ENCODE measurements at places on chromosomes 4 and X. TPM values are rescaled to one million over a fixed set of nuclear protein-coding genes. Genes with fewer than 3 reads are reported as not detected.

GRCh38 chr4:88937081-88937480 lies 119.9 kb downstream of the FAM13A start:
- H3K27me3 ChIP-seq = no peaks in the 10 kb centered on the region
- no peak overlapping the region for H3K4me3 ChIP-seq
- no peaks in the 10 kb centered on the region for H3K36me3 ChIP-seq
- no peaks in the 10 kb centered on the region for H3K4me1 ChIP-seq

GRCh38 chr4:5040856-5041620 lies 10.2 kb upstream of the STK32B start:
- H3K4me3 ChIP-seq = no peak overlapping the region
- no peaks in the 10 kb centered on the region for H3K36me3 ChIP-seq
- no peaks in the 10 kb centered on the region for H3K27me3 ChIP-seq

DNA sequence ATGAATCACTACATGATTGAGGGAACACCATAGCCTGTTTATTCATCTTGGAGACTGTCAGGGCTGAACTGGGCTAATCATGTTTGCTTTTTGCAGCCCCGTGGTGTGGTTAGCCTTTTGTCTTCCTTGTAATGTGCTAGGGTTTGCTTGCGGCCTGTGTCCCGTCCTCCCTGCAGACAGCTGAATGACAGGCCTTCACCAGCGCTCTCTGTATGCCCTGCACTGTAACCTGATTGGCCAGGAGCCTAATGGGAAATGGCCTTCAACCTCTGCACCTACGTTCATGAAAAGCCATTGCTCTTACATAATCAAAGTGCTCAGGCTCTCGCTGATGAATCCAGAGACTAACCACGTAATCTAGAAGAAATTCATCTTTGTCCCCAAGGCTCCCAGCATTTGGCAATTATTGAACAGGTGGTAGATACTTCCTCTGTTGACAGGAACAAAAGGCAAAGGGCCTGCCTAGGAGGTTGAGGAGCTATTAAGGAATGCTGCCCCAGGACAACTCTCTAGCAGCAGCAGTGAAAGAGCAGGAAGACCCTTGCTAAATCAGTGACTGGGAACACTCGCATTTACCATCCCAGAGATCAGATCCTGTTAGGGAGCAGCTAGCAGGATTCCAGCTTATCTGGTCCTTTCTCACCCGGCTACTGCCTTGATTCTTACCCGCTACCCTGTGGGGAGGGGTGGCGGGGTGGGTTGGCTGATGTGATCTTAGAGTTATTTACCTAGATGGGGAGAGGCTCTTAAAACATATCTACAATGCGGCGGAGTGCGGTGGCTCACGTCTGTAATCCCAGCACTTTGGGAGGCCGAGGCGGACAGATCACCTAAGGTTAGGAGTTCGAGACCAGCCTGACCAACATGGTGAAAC lies 42.3 kb upstream of the FAT1 start:
- no peak for DNase-seq
- peak overlapping the region; percentile 51 for H3K27ac ChIP-seq
- H3K27me3 ChIP-seq = no peaks in the 10 kb centered on the region
- no peaks in the 10 kb centered on the region for H3K36me3 ChIP-seq

Gene HELT
- total RNA-seq = not detected

Gene PPP4R3C
- total RNA-seq = not detected

Gene ZNF81
- 11.1 TPM for total RNA-seq

Gene CXCL13
- total RNA-seq = 6.2 TPM

GRCh38 chr4:128552586-128552907 lies 257.0 kb upstream of the JADE1 start:
- H3K27ac ChIP-seq = peak overlapping the region; percentile 94
- no peaks in the 10 kb centered on the region for H3K27me3 ChIP-seq
- DNase-seq = no peak
- no peaks in the 10 kb centered on the region for H3K4me1 ChIP-seq
- peak overlapping the region; percentile 74 for H3K4me3 ChIP-seq
- no peaks in the 10 kb centered on the region for H3K36me3 ChIP-seq

Gene LGI2
- 1.2 TPM for total RNA-seq

DNA sequence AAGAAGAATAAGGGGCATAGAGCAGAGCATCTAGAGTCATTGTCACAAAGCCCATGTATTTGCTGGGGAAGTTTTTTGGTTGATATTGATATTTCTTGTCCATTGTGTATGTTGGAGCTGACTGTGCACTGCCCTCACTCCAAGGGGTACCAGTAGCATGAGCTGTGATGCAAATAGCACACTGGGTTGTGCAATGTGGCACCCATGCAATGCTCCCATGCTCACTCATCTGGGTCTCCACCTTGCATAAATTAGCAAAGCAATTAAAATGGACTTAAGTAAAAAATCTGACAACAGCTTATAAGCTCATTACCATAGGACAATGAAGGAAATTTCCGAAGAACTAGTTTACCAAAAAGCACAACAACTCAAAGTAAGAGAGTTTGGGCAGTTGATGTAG lies 87.9 kb downstream of the NHS start:
- no peak overlapping the region for H3K27ac ChIP-seq
- no peak overlapping the region for H3K4me3 ChIP-seq
- H3K36me3 ChIP-seq = no peaks in the 10 kb centered on the region
- no peaks in the 10 kb centered on the region for H3K4me1 ChIP-seq

Gene ENPEP
- total RNA-seq = 10.2 TPM

Gene JAKMIP1
- 0.88 TPM for total RNA-seq

GRCh38 chr4:40562681-40563080 lies 67.0 kb downstream of the RBM47 start:
- H3K4me3 ChIP-seq = no peak overlapping the region
- H3K27me3 ChIP-seq = no peaks in the 10 kb centered on the region
- DNase-seq = no peak
- H3K36me3 ChIP-seq = no peaks in the 10 kb centered on the region
- no peaks in the 10 kb centered on the region for H3K4me1 ChIP-seq

DNA sequence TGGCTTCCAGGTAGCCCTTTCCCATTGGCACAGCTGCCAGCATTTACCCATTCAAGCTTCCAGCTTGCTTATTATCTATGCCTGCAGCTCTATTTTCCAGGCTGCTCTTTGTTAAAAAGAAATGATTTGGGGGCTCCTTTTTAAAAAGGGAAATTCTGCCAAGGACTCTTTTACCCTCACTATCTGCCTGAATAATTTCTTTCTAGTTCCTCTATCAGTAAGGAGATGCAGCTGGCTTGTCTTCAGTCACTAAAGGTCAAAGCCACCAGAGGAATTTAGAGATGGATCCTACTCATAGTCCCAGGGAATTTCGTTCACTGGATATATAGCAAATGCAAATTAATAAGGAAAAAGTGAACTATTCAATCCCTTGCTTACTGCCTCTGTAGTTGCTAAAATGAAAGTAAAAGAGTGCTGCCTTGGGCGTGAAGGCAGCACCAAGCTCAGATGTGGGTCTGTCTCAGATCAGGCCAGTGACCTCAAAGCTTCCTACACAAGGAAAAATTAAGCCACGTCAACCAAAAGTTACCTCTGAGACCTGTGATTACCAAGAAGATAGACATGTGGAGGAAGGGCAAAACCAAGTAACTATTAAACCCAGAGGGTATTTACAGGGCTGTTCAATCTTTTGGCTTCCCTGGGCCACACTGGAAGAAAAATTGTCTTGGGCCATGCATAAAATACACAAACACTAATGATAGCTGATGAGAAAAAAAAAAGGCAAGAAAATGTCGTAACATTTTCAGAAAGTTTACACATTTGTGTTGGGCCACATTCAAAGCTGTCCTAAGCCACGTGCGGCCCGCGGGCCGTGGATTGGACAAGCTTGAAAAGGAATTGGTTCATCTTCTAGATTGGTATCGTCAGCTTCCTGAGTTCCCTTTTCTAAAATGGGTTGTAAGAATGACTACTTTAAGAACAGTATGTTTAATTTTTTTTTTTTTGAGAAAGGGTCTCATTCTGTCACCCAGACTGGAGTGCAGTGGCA lies 5.3 kb downstream of the ARSF start:
- no peak overlapping the region for H3K27ac ChIP-seq
- H3K4me1 ChIP-seq = no peaks in the 10 kb centered on the region
- no peak overlapping the region for H3K4me3 ChIP-seq
- DNase-seq = no peak

DNA sequence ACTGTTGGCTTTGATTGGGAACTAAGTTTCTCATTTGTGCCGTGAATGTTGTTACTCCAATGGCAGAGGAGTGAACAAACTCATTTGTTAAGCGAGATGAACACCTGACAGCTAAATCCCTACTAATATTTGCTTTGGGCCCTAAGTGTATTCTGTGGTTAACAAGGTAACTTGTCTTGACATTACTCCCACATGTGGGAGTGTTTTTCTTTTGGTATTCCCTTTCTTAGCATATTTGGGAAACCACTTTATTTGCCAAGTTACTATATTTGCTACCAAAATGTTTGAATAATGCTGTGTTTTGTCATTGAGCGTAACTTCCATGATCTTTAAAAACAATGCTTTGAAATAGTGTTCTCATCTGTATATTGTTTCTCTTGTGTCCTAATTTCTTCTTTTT lies 82.5 kb downstream of the ARHGAP10 start:
- H3K27me3 ChIP-seq = no peaks in the 10 kb centered on the region
- no peak overlapping the region for H3K4me3 ChIP-seq
- H3K36me3 ChIP-seq = no peaks in the 10 kb centered on the region
- H3K4me1 ChIP-seq = peaks cover 19% of the 10 kb centered on the region
- no peak for DNase-seq
- H3K27ac ChIP-seq = peak overlapping the region; percentile 76

- peaks cover 61% of the 10 kb centered on the region for H3K27me3 ChIP-seq
- H3K4me3 ChIP-seq = no peak overlapping the region
- no peaks in the 10 kb centered on the region for H3K4me1 ChIP-seq
- DNase-seq = no peak
- H3K27ac ChIP-seq = no peak overlapping the region
These were observed 8.4 kb downstream of the NKX6-1 start for GRCh38 chr4:84490663-84491062.

DNA sequence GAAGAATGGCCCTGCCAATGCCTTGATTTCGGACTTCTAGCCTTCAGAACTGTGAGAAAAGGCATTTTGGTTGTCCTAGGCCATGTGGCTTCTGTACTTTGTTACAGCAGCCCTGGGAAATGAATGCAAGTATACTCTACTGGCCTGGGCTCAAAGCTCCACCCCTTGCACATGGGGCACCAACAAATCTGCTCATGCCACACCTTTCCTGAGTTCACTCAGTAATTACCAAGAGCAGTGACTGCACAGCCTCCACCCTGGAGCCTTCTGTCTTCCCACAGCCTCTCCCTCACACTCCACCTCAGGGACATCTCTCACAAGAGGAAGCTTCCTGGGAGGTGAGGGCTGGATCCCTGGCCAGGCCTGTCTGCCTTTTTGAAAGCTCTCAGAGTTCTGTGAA lies 29.1 kb upstream of the GAB1 start:
- H3K36me3 ChIP-seq = no peaks in the 10 kb centered on the region
- H3K27ac ChIP-seq = no peak overlapping the region
- no peak for DNase-seq
- H3K4me3 ChIP-seq = no peak overlapping the region

DNA sequence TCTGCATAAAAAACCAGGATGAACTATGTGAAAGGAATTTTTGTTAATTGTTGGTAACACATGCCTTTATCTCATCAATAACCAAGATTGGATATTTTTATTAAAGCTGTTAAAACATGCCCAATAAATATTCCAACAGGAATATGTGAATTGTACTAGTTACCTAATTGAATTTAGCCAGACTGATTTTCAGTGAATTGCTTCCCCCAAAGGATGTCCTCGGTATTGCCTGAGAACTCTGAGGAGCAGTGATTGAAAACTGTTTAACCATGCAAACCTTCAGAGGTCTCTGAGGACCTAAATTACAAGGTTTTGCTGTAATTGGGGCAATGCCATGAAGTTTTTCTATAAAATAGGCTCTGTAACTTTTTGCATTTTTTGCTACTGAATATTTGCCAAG lies 66.6 kb downstream of the BLTP1 start:
- H3K36me3 ChIP-seq = peaks cover 8% of the 10 kb centered on the region
- no peak overlapping the region for H3K4me3 ChIP-seq
- H3K4me1 ChIP-seq = no peaks in the 10 kb centered on the region
- H3K27me3 ChIP-seq = no peaks in the 10 kb centered on the region
- H3K27ac ChIP-seq = no peak overlapping the region

Gene DCHS2
- 5.2 TPM for total RNA-seq

GRCh38 chrX:15747626-15748173 lies 9.6 kb downstream of the CA5B start:
- no peaks in the 10 kb centered on the region for H3K36me3 ChIP-seq
- no peaks in the 10 kb centered on the region for H3K4me1 ChIP-seq
- no peaks in the 10 kb centered on the region for H3K27me3 ChIP-seq
- DNase-seq = no peak

Gene LNX1
- 22.6 TPM for total RNA-seq

- DNase-seq = no peak
- H3K36me3 ChIP-seq = no peaks in the 10 kb centered on the region
- no peaks in the 10 kb centered on the region for H3K4me1 ChIP-seq
- H3K27me3 ChIP-seq = no peaks in the 10 kb centered on the region
- H3K4me3 ChIP-seq = no peak overlapping the region
- H3K27ac ChIP-seq = no peak overlapping the region
These were observed 832.4 kb downstream of the PCDH18 start for GRCh38 chr4:136699905-136700304.

Gene FMR1NB
- total RNA-seq = not detected

- no peaks in the 10 kb centered on the region for H3K36me3 ChIP-seq
- H3K4me3 ChIP-seq = no peak overlapping the region
- H3K27ac ChIP-seq = no peak overlapping the region
- no peaks in the 10 kb centered on the region for H3K27me3 ChIP-seq
These were observed 353.0 kb downstream of the IDS start for GRCh38 chrX:149151805-149152757.

Gene PPP2R2C
- 0.16 TPM for total RNA-seq

- H3K27ac ChIP-seq = no peak overlapping the region
- H3K4me3 ChIP-seq = no peak overlapping the region
- no peaks in the 10 kb centered on the region for H3K27me3 ChIP-seq
- no peaks in the 10 kb centered on the region for H3K4me1 ChIP-seq
- no peaks in the 10 kb centered on the region for H3K36me3 ChIP-seq
- DNase-seq = no peak
These were observed 19.1 kb upstream of the RBM47 start for GRCh38 chr4:40648742-40649281.

DNA sequence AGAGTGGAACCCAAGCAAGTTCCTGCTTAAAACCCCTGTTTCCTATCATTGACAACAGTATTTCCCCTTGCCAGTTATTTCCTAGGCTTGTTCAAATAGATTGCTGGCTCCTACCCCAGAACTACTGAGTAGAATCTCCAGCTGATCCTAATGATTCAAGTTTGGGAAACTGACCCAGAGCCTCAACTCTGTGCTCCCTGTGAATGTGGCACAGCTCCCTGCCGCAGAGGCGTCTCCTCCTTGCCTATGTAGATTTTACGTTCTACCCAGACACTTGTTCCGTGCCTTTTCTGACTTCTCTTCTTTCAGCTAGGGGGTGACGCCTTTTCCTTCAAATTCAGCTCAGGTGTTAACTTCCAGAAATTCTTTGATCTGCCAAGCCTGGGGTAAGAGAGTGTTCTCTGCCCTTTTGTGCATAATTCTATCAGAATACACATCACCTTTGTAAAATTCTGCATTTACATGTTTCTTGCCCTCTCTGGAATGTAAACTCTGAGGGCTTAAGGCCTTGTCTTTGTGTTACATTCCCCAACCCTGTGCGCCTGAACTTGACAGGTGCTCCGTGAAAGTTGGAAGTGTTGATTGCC lies 4.4 kb downstream of the LSM6 start:
- DNase-seq = no peak
- H3K4me1 ChIP-seq = peaks cover 4% of the 10 kb centered on the region
- no peak overlapping the region for H3K27ac ChIP-seq
- no peak overlapping the region for H3K4me3 ChIP-seq

Gene SPANXD
- total RNA-seq = not detected

- no peak for DNase-seq
- H3K36me3 ChIP-seq = no peaks in the 10 kb centered on the region
- no peaks in the 10 kb centered on the region for H3K4me1 ChIP-seq
- H3K27ac ChIP-seq = no peak overlapping the region
- no peak overlapping the region for H3K4me3 ChIP-seq
These were observed 593.0 kb upstream of the TENM3 start for GRCh38 chr4:181650033-181650825.
